Esophagus muscularis mucosa (tissue), 4 donors: ENCODE measurements at places on chromosomes 13 and 19.

GRCh38 chr19:21022996-21023395, 2.5 kb downstream of the ZNF430 start:
- no peaks in the 10 kb centered on the region for H3K27me3 ChIP-seq
- peaks cover 8% of the 10 kb centered on the region for H3K4me1 ChIP-seq
- no peak overlapping the region for H3K27ac ChIP-seq
- no peak overlapping the region for H3K4me3 ChIP-seq
- peaks cover 40% of the 10 kb centered on the region for H3K36me3 ChIP-seq
- DNase-seq = no peak

DNA sequence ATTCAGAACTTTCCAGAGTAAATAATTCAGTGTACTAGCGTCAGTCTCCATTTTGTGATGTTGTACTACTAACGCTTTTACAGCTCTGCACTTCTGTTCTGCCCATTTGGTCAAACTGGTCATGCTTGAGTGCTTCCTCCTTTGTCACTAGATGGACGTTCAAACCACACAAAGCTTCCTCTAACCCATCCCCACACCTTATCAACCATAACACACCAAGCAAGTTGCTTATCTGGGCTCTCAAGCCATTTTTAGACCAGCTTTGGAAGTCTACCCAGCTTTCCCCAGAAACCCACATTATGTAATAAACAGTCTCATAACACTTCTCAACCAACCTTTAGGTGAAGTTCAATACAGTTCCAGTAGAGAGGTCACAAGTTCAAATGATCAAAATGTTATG, 2.3 kb upstream of the ZNF347 start:
- no peaks in the 10 kb centered on the region for H3K27me3 ChIP-seq
- no peak overlapping the region for H3K27ac ChIP-seq
- H3K4me1 ChIP-seq = peaks cover 17% of the 10 kb centered on the region
- peaks cover 11% of the 10 kb centered on the region for H3K36me3 ChIP-seq
- DNase-seq = no peak

GRCh38 chr19:19053508-19054314, 10.1 kb upstream of the SLC25A42 start:
- H3K4me1 ChIP-seq = no peaks in the 10 kb centered on the region
- no peak overlapping the region for H3K4me3 ChIP-seq
- H3K27me3 ChIP-seq = no peaks in the 10 kb centered on the region
- H3K27ac ChIP-seq = no peak overlapping the region
- DNase-seq = no peak

DNA sequence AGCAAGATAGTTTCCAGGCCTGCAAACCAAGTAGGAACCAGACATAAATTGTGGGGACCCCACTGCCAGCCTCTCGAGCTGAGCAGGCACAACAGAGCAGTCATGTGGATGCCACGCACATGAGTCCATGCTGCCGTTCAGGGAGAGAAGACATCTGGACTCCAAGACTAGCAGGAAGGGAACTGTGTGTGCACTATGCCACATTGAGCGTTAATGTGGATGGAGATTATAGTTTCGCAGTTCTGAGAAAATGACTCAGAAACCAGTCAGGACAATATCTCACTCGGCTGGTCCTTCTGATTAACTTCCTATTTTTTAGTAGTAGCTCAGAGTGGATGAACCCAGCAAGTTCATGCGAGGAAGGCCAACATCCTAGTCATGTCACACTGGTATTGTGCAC, 124.9 kb downstream of the CRYL1 start:
- H3K4me1 ChIP-seq = no peaks in the 10 kb centered on the region
- H3K4me3 ChIP-seq = no peak overlapping the region
- no peak overlapping the region for H3K27ac ChIP-seq

DNA sequence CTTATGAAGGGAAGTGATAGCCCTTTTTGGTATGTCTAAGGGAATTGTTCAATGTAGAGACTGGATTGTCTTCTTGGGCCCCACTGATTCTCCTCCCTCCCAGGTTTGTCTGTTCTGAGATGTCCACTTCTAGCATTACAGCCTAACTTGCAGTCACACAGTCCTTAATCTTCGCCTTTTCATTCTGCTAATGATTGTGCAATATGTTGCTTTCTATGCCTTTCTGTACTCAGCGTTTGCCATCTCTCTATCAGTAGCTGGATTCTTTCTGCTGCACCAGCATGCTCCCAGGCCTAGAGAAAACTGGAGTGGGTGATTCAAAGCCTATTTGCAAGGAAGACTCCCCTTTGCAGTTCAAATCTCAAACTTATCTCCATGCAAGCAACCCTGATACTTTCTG, 307.5 kb upstream of the DACH1 start:
- no peak overlapping the region for H3K4me3 ChIP-seq
- no peak overlapping the region for H3K27ac ChIP-seq
- H3K36me3 ChIP-seq = no peaks in the 10 kb centered on the region
- no peaks in the 10 kb centered on the region for H3K27me3 ChIP-seq
- H3K4me1 ChIP-seq = no peaks in the 10 kb centered on the region
